ENCODE measurements at places on chromosomes 5 and 9.

DNA sequence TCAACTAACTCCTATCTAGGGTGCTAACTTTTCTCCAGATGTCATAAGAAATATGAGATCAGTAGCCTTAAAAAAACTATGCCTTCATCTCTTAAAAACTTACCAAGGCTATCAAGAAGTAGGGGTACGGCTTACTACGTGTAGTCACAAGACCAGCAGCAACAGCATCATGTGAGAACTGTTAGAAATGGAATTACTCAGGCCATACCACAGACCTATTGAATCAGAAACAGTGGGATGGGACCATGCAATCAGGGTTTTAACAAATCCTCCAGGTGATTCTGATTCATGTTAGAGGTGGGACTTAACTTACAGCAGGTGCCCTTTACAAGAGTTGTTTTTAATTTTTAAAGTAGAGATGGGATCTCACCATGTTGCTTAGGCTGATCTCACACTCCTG is 4.6 kb downstream of the IFNE start:
- DNase-seq: no peak

GRCh38 chr9:18861609-18862544 is 171.1 kb downstream of the SAXO1 start:
- DNase-seq: peak; percentile 76

DNA sequence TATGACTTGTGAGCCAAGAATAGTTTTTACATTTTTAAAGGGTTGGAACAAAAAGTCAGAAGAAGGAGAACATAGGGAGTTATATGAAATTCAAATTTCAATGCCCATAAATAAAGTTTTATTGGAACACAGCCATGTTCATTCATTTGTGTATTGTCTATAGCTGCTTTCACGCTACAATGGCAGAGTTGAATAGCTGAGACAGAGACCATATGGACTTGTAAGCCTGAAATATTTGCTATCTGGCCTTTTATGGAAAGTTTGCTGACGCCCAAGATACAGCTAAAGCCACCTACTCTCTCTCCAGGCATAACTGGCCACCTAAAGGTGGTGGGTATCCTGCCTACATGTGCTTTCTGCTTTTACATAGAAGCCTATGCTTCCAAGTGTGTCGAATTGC is 10.9 kb downstream of the DAB2IP start:
- DNase-seq: no peak

GRCh38 chr9:123400926-123401503 is 45.0 kb downstream of the CRB2 start:
- DNase-seq: peak; percentile 21

- peak; percentile 95 for DNase-seq
Measured at GRCh38 chr5:4576161-4576748, 563.9 kb upstream of the ADAMTS16 start.

Data from fibroblast of skin of right quadriceps (primary cell).